Endothelial cell of umbilical vein (primary cell): ENCODE measurements at places on chromosomes 1 and 21. TPM values are rescaled to one million over a fixed set of nuclear protein-coding genes. Genes with fewer than 3 reads are reported as not detected.

KPRP gene
- total RNA-seq, result not detected in 2 replicates

MAP3K7CL gene
- total RNA-seq, result 8.1 and 10.9 TPM in 2 replicates

GPR37L1 gene
- total RNA-seq, result not detected in 2 replicates

SPRR2B gene
- not detected in 2 replicates for total RNA-seq

ADAMTS1 gene
- 12.8 and 16.3 TPM in 2 replicates for total RNA-seq

CD52 gene
- total RNA-seq, result not detected in 2 replicates

C1orf56 gene
- total RNA-seq, result 3.2 and 3.5 TPM in 2 replicates

TEDDM1 gene
- not detected in 2 replicates for total RNA-seq

S100A8 gene
- not detected in 2 replicates for total RNA-seq

ARHGAP30 gene
- not detected in 2 replicates for total RNA-seq

TMIGD3 gene
- total RNA-seq, result 0.49 TPM in 1 of 2 replicates, not detected in the other

MTARC1 gene
- total RNA-seq, result 3.5 and 4.8 TPM in 2 replicates

SLC9C2 gene
- total RNA-seq, result 0.15 TPM in 1 of 2 replicates, not detected in the other

GBP6 gene
- not detected in 2 replicates for total RNA-seq

SLC1A7 gene
- total RNA-seq, result not detected in 2 replicates

C1orf87 gene
- total RNA-seq, result not detected in 2 replicates

C1orf146 gene
- not detected in 2 replicates for total RNA-seq

ETV3L gene
- total RNA-seq, result not detected in 2 replicates

SMIM1 gene
- 1.2 and 2.9 TPM in 2 replicates for total RNA-seq

IQGAP3 gene
- 48.6 and 60.7 TPM in 2 replicates for total RNA-seq

CASQ2 gene
- not detected in 2 replicates for total RNA-seq

PPIAL4G gene
- total RNA-seq, result not detected in 2 replicates

SELL gene
- 0.67 and 1.8 TPM in 2 replicates for total RNA-seq

EEIG2 gene
- 7.2 and 8.7 TPM in 2 replicates for total RNA-seq

AADACL3 gene
- total RNA-seq, result not detected in 2 replicates

BTBD19 gene
- 69.9 and 72.5 TPM in 2 replicates for total RNA-seq

ILDR2 gene
- total RNA-seq, result not detected in 2 replicates

MPL gene
- total RNA-seq, result 0.18 and 0.24 TPM in 2 replicates

CR1L gene
- total RNA-seq, result not detected in 2 replicates

SLC35F3 gene
- not detected in 2 replicates for total RNA-seq

GSTM1 gene
- 35.5 TPM in 1 of 2 replicates, not detected in the other for total RNA-seq

RAB4A gene
- total RNA-seq, result 43.2 and 52.9 TPM in 2 replicates

COL8A2 gene
- total RNA-seq, result 0.78 and 1.3 TPM in 2 replicates

LCE4A gene
- total RNA-seq, result not detected in 2 replicates

NTMT2 gene
- total RNA-seq, result not detected in 2 replicates

PROK1 gene
- not detected in 2 replicates for total RNA-seq

CTSS gene
- 5.7 and 11.1 TPM in 2 replicates for total RNA-seq
